AG04449 (cell line): ENCODE measurements at places on chromosomes 7 and 10.

- DNase-seq: no peak
Measured at GRCh38 chr7:97006816-97007582, 1.6 kb downstream of the DLX6 start.

DNA sequence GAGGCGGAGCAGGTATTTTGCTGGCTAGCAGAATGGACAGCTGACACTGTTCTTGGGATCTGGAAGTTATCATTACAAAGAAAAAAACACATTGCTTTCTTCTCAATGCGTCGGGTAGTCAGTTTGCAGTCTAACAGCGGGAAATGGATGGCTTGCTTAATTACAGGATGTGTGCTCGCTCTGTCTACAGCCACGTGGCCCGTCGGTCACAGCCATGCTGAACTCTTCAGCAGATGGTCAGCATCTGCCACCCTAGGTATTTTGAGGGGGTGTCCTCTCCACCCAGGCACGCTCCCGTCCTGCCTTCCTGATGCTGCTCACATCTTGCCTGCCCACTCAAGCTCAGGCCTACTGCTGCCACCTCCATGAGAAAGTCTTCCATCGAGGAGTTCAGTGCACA lies 20.4 kb upstream of the INMT start:
- DNase-seq: no peak

- no peak for DNase-seq
Measured at GRCh38 chr10:132548869-132549268, 11.3 kb downstream of the INPP5A start.

DNA sequence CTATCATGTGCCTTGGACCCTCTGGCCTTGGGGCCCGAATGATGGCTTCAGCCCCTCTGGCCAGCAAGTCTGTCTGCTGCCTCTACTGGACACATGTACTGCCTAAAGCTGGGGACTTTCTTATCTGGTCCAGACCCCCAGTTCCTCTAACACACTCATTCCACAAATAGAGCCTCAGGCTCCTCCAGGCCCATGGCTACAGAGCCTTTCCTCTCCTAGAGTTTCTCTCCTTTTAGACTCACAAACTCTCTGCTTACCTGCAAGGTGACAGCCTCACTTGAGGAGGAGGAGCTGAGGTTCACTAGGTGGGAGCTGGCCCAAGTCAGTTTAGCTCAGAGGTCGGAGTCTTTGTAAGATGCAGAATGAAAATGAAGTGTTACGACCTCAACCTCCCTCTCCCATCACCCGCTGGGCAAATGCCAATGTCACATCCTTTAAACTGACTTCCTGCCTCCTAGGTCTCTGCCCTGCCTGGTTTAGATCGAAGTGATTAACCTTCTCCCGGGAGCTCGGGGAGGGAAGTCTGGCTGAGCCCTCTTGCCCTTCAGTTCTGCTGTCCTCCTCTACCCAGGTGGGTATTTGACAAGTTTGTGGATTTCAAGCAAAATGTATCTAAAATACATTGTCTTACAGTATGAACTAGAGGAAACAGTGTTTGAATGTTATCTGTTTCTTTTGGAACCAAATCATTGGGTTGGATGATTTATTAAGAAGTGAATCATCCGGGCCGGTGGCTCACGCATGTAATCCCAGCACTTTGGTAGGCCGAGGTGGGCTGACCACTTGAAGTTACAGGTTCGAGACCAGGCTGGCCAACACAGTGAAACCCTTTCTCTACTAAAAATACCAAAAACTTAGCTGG lies 71.9 kb upstream of the TNS3 start:
- DNase-seq: no peak

DNA sequence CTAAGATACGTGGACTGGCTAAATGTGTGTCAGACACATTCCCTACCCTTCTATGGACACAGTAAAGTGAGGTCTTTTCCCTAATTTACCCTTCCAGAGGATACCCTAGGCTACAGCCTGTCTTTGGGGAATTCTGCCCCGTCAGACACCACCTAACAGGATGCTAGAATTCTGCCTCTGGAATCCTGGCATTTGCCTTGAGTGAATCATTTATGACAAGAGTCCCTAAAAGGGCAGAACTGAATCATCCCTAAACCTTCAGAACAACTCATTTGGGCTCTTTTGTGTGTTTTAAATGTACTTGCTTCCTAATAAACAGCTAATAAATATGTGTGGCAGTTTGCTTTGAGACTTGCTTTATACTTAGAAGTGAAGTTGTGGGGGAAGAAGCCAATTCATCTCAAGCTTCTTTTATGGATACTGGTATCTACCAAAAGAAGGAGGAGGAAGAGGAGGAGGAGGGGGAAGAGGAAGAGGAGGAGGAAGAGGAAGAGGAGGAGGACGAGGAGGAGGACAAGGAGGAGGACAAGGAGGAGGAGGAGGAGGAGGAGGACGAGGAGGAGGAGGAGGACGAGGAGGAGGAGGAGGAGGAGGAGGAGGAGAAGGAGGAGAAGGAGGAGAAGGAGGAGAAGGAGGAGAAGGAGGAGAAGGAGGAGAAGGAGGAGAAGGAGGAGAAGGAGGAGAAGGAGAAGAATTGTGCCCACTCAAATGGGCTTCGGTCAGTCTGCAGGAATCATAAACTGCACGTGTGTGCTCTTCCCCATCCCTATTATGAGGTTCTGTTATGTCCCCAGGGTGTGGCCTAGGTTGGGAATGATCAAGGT lies 27.1 kb downstream of the PARP12 start:
- peak; percentile 38 for DNase-seq

- DNase-seq: no peak
Measured at GRCh38 chr10:131804551-131805295, 96.1 kb upstream of the PPP2R2D start.

- DNase-seq: no peak
Measured at GRCh38 chr7:121831801-121832200, 41.2 kb upstream of the PTPRZ1 start.

DNA sequence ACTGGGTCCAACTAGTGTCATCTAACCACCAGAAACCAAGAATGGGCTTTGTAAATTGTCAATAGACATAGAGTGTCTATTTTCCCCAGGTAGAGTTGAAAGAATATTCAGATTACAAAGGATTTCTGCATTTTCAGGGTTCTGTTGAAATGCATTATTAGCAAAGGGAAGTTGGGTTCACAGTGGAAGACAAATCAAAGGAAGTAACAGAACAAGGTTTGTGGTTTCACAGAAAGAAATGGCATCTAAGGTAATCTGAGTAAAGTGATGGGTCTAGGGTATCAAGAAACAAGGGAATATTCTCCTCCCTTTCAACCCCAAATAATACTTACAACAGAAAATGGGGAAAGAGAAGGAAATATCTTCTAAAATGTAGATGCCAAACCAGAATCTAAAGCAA lies 25.8 kb downstream of the CEP41 start:
- no peak for DNase-seq

GRCh38 chr10:23676296-23676695 lies 237.4 kb downstream of the OTUD1 start:
- DNase-seq: no peak

DNA sequence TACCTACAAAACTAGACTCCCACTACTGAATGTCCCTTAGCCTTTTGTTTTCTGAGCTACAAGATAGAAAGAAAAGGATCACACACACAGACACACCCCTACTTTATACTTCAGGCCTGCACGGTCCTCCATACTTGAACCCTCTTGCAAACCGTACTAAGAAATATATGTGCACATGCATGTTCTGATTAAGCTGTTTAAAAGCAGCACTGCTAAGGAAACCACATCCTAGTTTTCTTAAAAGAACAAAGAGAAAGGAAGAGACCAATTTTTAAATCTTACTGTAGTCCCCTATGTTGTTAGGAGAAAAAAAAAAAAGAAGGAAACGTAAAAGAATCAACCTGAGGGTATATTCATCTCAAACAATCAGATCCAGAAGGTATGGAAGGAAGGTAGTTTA lies 501.2 kb downstream of the PARD3 start:
- DNase-seq: no peak

- no peak for DNase-seq
Measured at GRCh38 chr10:113802997-113803396, 50.9 kb downstream of the DCLRE1A start.

DNA sequence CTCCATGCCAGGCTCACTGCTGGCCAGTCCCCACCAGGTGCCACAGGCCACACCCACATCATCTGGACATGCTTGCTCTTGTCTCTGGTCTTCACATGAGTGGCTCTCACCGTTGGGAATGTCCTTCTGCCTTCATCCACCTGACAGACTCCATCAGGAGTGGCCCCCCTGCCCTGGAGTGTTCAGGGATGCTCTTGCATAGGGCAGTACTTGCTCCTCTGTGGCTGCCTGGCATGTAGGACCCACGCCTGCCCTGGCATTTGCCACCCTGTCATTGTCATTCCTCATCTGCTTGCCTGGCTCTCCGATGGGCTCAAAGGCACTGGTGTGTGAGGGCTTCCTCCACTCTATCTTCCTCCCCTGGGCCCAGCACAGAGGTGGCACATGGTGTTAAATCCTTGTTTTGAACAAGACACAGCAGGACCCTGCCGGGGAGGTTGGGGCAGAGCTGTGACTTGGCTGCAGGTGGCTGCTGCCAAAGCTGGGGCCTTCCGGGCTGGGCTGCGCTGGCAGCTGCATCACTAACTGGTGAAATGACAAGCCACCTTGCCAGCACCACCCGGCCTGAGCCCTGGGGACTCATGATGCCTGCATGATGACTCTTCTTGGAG lies 1.8 kb downstream of the SH2D4B start:
- DNase-seq: no peak

- no peak for DNase-seq
Measured at GRCh38 chr10:71494476-71494875, 97.8 kb downstream of the CDH23 start.

DNA sequence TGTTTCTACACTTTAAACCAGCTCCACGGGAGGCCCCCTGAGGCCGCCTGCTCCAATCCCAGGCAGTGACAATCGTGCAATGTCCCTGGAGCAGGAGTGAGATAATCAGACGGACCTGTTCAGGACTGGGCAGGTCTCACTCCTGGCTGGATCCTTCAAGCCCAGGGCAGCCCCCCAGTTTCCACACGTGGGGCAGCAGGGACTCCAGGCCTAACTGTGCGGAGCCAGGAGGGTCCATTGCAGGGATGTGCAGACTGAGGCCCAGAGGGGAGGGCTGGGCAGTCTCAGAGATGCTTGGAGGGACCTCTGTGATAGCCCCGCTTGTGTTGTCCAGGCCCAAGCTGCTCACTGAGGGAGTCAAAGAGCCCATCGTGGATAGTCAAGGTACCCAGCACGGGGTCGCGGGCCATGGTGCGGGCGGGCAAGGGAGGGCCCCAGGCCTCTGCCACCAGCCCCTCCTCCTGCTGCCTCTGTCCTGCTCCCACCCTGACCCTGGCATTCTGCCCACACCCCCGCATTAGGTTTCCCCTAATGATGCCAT lies 110.5 kb upstream of the KCTD7 start:
- DNase-seq: no peak

DNA sequence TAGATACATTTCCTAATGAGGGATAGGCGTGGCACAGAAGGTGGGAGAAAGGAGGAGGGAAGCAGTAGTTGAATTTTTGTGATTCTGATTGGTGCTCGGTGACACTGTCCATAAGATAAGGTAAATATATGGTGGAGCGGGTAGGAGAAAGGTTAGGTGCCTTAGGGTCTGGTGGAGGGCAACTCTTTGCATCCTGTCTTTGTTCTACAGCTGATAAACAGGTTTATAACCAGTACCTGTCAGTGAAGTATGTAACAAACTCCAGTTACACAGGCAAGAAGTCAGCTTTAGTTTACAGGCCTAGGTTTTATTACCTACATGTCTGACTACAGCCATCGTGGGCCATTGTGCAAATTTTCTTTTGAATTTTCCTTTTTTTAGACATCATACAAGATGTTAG lies 10.9 kb upstream of the FAM180A start:
- DNase-seq: no peak

DNA sequence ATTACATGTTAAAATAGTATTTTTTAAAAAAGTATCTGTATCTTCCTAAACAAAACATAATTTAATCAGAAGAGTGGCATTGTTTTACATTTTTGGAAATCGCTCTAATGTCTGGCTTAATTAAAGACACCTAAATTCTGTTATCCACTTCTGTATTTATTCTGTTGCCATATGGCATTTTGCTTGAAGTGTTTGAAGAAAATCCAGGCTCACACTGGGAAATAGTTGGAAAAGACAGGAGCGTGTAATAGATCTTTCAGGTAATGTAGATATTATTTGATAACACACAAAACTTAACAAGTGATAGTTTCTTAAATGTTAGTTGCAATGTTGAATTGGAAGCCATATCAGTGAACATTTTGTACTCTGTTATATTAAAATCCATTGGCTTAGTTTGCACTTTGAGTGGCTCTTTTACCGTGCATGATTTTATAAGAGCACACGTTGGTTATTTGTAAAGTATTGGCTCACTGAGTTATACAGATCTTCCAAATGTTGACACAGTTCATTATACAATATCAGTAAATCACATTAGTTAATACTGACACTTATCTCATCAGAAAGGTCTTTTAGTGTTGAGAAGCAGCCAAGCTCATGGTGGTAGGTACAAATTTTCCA lies 128.4 kb upstream of the NPVF start:
- DNase-seq: no peak

DNA sequence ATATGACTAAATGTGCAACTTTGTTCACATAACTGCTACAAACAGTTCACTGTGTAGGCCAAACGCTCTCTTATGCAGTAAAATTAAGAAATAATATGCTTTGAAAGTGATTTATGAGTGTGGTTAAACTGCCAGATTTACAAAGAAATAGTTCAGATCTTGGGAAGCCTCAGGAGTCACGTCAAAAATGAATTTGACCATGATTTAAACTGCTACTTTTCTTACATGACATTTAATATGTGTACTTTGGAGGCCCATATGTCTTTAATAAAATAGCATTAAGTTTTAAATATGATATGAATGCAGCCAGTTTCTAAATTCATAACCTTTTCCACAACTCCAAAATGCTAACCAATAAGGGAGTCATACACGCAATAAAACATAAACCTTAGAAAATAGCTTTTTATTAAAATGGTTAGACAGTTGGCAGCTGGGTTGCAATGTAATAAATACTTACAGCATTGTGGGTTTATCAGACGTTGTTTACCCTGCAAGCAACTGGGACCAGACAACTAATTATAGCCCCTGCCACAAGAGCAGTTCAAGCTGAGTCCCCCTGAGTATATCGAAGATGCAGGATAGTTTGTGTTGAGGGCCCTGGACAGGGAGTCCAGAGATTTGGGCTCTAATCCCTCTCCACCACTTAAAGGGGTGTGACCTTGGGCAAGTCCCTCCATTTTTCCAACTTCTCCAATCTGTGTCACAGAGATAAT lies 640.4 kb downstream of the LRMDA start:
- DNase-seq: peak; percentile 26

- DNase-seq: no peak
Measured at GRCh38 chr7:30166155-30166840, 31.5 kb downstream of the MTURN start.
